Stimulated activated CD8-positive, alpha-beta memory T cell treated with anti-CD3 and anti-CD28 coated beads, Interleukin-4, amount 100 ng/mL, for 4 hours (primary cell): ENCODE measurements at places on chromosomes 6 and 20.

DNA sequence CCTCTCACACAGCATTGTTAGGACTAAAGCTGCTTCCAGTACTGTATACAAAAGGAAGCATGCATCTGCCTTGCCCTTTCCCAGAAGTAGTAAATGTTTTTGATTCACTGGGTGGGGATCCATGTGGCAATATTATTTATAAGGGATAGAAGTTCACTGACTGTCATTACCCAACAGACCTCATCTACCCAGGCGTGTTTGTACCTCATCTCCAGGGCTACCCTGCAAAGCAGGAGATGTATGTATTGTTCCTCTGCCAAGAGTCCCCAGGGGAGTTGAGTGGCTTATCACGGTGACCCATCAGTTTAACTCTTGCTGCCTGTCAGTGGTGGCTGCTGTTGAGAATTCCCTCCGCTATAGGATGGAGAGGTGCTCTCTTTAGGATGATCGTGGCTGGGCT lies 42.5 kb downstream of the SLC24A3 start:
- no peak for DNase-seq

- no peak for DNase-seq
These were observed 67.9 kb downstream of the STK35 start for GRCh38 chr20:2169456-2170088.

DNA sequence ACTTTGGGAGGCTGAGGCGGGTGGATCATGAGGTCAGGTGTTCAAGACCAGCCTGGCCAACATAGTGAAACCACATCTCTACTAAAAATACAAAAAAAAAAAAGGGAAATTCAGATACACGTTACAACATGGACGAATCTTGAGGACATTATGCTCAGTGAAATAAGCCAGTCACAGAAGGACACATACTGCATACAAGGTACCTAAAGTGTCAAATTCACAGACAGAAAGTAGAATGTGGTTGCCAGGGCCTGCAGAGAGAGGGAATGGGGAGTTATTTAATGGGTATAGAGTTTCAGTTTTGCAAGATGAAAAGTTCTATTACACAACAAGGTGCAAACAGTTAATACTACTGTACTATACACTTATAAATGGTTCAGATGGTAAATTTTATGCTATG lies 75.1 kb downstream of the SNX5 start:
- DNase-seq, result no peak

DNA sequence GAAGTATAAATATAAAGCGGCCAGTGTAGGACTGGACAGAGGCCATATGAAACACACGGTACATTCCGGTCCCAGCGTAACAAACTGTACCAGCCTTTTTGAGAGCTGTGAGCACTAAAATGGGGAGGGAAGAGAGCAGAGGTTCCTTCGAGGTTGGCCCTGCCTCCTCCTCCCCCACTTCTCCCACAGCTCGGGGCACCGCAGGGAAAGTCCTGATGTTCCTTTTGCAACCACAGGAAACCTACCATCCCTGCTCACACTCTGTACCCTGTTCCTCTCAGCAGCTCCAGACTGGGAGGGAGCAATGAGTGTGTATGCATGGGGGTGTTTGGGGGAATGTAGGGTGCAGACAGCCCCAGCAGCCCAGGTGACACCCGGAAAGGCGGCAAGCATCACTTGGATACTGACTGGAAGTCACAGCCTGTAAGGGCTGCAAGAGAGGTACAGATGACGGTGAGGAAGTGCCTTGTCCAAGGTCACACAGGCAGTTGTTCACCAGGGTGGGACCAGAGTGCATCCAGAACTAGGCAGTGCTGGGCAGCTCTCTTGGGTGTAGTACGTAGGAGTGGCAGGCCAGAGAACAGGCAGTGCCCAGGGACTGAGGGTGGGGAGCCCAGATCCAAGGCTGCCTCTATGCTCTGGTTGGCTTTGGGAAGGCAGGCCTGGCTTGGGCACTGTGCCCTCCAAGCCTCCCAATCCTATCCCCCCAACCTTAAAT lies 11.0 kb upstream of the ARMC12 start:
- no peak for DNase-seq

DNA sequence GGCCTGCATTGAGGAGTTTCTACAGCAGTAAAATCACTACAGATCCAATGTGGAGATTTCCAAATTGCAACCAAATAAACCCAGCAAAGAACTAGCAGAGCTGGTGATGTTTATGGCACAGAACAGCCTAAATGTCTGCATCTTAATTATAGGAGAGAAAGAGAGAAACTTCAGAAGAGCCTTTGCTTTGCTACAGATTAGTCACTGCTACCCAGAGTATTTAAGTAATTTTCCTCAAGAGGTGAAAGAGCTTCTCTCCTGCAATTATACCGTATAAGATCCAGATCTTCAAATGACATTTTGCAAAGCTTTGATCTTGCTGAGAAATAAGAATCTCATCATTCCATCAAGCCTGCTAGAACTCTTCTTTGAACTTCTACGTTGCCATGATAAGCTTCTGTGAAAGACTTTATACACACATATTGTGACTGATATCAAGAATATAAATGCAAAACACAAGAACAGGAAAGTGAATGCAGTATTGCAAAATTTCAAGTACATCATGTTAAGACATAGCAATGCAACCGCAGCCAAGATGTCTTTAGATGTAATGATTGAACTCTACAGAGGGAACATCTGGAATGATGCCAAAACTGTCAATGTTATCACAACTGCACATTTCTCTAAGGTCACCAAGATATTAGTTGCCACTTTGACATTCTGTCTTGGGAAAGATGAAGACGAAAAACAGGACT lies 48.0 kb downstream of the MKKS start:
- DNase-seq, result no peak

DNA sequence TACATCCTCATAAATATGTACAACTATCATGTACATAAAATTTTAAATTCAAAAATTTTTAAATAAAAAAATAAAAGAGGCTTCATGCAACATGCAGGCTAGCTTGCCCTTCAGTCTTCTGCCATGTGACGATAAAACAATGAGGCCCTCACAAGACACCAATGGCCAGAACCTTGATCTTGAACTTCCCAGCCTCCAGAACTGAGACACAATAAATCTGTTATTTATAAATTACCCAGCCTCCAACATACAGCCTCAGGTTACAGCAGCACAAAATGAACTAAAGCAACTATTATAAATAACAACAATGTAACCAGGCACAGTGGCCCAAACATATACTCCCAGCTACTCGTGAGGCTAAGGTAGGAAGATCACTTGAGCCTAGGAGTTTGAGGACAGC lies 42.8 kb downstream of the SERAC1 start:
- no peak for DNase-seq

GRCh38 chr6:158361961-158362669 lies 49.9 kb downstream of the TULP4 start:
- no peak for DNase-seq

GRCh38 chr20:53846640-53847039 lies 223.8 kb downstream of the BCAS1 start:
- DNase-seq, result no peak

- no peak for DNase-seq
These were observed 50.0 kb downstream of the SCAF8 start for GRCh38 chr6:154783229-154783628.

GRCh38 chr20:34300256-34300806 lies 2.8 kb downstream of the AHCY start:
- DNase-seq, result no peak

GRCh38 chr6:91288741-91289140 lies 701.9 kb upstream of the MAP3K7 start:
- DNase-seq, result no peak

- no peak for DNase-seq
These were observed 55.5 kb downstream of the TRAF3IP2 start for GRCh38 chr6:111550195-111550594.

DNA sequence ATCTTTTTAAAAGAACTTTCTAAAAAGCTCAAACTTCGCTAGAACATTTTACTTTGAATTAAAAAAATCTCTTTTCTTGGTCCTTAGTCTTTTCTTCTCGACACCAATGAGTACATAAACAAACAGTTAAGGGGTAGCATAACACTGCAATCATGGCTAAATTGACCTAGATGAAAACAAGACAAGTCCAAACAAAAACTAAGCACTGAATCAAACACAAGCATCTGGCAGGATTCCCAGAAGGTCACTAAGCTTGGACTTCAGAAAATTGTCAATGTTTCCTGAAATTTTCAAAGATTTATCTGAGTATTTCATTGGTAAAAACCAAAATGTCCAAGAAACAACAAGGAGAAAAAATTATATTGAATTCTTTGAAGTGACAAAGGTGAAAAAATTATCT lies 5.0 kb downstream of the COL21A1 start:
- no peak for DNase-seq
